Amniotic epithelial cell (primary cell): ENCODE measurements at places on chromosomes 6 and 20.

GRCh38 chr20:24033151-24033550 lies 44.6 kb upstream of the GGTLC1 start:
- DNase-seq, result no peak

- no peak for DNase-seq
Measured at GRCh38 chr6:156250593-156250992, 526.6 kb upstream of the ARID1B start.

DNA sequence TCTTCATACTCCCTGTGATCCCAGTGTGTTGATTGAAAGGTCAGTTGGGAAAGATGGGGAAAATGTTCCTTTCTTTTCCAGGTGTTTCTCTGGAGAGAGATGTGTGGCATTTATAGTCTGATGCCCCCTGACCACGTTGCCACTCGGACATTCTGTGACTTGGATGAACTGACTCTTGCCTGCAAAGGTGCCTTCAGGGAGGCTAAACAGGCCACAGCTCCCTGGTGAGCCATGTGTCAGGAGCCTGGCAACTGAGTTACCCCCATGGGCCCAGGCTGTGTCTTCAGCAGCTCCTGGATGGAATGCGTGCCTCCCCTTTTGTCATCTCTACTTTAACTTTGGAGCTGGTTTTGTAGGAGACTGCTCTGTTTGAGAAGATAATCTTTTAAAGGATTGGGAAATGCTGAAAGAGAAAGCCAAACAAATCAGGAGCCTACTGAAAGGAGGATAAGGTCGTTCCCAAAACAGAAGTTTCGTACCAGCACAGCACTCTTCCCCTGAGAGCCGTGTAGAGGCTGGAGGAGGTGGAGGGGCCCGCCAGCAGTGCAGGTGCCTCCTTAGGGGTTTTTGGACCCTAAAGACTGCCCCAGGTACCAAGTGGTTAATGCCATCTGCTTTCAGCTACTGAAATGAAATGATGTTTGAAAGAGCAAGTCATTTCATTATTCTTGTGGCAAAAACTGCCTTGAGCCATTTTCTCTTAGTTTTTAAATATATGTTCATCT lies 322.8 kb downstream of the ZFAND3 start:
- no peak for DNase-seq

DNA sequence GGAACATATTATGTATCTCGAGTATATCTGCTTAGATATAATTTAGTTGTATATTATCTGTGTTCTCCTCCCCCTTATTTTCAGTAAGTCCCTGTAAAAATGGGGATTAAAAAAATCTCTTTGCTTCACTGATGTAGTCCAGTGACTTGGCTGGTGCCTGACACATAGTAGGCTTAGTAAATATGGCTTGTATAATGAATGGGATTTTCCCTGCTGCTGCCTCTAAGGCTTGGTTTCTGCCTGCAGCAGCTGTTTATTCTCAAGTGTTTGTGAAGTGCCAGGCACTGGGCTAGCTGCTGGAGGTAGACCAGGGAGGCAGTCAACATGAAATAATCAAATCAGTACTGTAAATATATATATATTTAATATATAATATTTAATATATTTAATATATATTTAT lies 1.6 kb upstream of the ZFP64 start:
- DNase-seq, result no peak

GRCh38 chr6:1724124-1724523 lies 114.4 kb downstream of the FOXC1 start:
- no peak for DNase-seq

DNA sequence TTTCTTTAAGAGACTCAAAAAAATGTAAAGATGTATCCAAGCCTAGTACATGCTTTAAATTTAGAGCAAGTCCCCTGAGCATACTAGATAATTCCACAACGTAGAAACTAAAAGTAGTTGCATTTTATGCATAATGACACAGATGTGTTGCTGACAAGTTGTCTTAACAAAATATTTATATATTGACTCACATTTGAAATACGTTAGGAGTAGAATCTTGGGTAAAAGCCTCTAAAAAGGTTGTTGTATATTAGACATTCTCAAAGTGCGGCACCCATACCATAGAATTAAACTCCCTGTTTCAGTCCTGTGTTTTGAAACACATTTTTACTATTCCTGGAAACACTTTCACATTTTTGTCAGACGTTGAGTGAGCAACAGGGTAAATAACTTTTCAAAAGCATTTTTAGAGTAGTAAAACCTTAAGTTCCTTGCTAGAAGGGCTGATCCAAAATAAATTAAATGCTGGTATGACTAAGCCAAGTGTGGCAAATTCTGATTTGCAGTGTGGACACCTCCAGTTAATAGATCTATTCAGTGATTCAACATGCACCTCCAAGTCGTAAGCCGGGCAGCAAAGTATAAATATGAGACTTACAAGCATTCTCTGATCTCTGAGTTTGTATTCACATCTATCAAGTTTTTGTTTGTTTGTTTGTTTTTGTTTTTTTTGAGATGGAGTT lies 97.5 kb downstream of the GMDS start:
- DNase-seq, result no peak

- DNase-seq, result no peak
Measured at GRCh38 chr6:151081656-151082055, 158.1 kb upstream of the AKAP12 start.

DNA sequence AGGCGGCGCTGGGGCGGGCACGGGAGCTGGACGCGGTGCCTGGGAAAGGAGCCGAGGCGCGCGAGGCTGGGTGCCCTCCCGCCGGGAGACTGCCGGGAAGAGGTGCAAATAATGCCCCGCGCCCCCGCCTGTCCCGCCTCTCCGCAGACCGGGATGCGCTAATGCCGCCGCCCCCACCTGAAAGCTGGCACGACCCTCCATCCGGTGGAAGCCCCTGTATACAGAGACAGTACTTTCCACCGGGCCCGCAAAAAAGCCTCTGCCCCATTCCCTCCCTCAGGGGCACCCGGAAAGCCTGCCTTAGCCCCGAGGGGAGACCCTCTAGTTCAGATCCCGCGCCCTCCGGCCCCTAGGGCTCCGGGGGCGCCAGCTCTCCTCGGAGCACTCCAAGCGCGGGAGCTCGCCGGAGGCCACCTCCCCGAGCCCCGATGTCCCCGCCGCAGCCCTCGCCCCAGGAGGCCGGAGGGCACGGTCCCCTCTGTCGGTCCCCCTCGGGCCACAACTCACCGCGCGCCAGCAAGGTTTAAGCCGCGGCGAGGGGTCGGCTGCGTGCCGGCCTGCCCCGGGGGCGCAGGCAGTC lies 1.2 kb downstream of the GRM4 start:
- no peak for DNase-seq

GRCh38 chr6:24980507-24981385 lies 45.0 kb upstream of the RIPOR2 start:
- DNase-seq, result peak; percentile 39

DNA sequence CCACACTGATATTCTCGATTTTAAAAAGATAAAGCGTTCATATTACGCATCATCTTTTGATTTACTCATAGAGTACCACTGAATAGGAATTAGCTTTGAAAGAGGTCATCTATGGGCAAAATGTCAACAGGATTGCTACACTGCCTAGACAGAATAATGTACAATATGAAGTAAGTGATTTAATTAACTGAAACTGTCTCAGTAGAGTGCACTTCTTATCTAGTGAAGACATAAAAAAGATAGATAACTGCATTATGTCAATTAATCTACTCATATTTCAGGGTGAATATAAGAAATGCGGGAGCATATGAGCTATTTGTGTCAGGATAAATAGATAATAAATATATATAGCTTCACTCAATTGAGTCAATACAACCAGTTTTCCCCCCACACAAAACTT lies 723.9 kb downstream of the EYS start:
- DNase-seq, result no peak

- no peak for DNase-seq
Measured at GRCh38 chr6:39327507-39327906, 5.0 kb upstream of the KCNK16 start.

GRCh38 chr6:46948699-46949098 lies 27.0 kb upstream of the ADGRF5 start:
- no peak for DNase-seq

GRCh38 chr6:164889980-164890379 lies 419.4 kb downstream of the C6orf118 start:
- no peak for DNase-seq

DNA sequence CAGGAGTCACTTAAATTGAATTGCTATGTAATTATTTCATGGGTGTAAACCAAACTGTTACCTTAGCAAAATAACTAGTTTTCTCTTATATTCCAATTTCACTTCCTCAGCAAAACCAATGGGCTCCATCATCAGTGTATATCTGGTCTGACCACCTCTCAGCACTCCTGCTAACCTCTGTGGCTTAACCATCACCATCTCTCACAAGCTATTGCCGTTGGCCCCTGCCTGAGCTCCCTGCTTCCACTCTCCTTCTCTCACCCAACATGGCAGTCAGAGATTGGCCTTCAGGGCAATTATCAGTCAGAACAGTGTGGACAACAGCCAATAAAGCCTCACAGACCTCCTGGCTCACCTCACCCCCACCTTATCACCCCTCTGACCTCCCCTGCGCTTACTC lies 124.0 kb downstream of the CARMIL1 start:
- no peak for DNase-seq

- no peak for DNase-seq
Measured at GRCh38 chr6:30151580-30151979, 9.4 kb downstream of the TRIM10 start.

DNA sequence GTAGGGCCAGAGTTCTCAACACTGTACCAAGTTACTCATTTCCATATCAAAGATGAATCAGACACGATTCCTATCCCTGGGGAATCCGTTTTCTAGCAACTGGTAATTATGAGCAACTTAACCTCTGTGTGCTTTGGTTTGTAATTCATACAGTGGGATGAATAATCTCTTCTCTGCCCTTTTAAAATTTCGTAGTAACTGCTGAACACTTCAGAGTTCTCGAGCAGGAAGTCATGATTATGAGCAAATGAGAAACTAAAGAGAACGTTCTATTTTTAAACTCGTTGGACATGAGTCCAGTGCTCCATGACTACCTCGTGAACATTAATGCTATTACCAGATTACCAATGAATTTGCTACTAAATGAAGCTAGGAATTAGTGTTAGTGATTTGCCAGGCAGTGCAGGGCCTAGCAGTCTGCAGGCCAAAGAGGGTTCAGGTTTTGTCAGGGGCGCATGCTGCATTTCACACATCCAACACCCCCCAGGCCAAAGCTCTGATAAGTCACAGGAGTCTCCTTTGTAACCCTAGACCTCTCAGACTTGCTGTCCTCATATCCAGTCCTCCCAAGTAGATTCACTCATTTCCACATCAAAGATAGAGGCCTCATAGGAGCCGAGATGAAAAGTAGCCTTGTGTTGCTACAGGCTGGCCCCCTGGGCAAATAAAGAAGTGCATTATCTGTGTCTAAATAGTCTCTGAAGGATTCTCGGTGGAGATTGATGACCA lies 45.8 kb upstream of the VSTM2L start:
- DNase-seq, result peak; percentile 52

DNA sequence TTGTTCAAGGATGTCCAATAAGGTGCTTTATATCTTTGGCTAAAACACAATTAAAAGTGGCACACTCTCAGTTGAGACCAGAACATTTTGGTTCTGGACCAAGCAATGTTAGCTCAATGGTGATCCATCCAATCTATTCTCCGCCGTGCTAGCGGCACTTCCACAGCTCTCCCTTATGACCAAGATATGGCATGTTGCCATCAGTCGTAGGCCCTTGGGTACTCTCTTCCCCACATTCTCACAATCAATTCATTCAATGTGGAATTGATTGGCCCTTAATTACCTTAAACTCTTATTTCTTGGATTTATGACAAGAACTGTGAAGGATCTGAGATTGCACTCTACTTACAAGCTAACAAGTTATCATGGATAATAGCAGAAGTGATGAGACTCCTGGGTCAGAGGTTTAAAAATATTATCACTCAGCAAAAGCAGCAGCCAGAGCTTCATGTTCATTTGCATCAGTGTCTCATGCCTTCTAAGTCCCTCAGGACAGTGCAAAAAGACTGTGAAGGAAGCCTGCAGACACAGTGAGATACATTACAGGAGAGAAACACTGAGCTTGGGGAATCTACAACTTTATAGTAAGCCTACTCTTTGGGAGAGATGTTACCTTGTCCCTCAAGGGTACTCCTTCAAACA lies 80.0 kb upstream of the ARG1 start:
- DNase-seq, result no peak

DNA sequence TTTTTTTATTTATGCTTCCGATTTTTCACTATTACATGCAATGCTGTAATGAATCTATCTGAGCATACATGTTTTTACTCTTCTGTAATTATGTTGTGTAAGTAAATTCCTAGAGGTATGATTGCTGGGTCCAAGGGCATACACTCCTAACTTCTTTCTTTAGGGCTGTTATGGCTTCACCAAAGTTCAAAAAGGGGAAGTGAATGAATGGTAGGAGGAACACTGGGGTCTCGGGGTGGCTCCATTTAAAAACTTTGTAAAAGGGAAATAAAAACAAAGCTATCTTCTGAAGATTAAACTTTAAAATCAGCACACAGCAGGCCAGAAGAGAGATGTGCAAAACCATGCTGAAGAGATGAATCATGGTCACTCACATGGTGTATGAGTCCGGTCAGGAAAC lies 289.1 kb upstream of the SUPT3H start:
- DNase-seq, result no peak

DNA sequence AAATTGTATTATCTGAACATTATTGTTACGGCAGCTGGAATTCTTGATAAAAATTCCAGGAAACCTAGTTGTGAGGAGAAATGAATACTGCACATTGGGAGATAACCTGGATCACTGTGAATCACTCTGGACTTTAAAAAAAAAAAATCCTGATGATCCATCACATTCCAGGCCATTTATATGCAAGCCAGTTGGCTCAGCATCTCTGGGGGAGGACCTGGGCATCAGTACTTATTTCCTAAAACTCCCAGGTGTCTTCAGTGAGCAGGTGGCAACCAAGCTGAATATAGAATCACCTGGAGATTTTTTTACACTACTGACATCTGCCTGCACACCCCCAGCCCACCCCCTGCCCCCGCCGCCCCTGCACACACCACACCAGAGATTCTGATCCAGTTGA lies 39.1 kb upstream of the SIRT5 start:
- DNase-seq, result peak; percentile 7
